ENCODE measurements at places on chromosomes 13 and 19. TPM values are rescaled to one million over a fixed set of nuclear protein-coding genes. Genes with fewer than 3 reads are reported as not detected.
A peak's percentile ranks its signal among the peaks of the same experiment; 100 is the strongest.

GRCh38 chr19:10748927-10749434 is 31.1 kb downstream of the DNM2 start:
- DNase-seq: no peak

DNA sequence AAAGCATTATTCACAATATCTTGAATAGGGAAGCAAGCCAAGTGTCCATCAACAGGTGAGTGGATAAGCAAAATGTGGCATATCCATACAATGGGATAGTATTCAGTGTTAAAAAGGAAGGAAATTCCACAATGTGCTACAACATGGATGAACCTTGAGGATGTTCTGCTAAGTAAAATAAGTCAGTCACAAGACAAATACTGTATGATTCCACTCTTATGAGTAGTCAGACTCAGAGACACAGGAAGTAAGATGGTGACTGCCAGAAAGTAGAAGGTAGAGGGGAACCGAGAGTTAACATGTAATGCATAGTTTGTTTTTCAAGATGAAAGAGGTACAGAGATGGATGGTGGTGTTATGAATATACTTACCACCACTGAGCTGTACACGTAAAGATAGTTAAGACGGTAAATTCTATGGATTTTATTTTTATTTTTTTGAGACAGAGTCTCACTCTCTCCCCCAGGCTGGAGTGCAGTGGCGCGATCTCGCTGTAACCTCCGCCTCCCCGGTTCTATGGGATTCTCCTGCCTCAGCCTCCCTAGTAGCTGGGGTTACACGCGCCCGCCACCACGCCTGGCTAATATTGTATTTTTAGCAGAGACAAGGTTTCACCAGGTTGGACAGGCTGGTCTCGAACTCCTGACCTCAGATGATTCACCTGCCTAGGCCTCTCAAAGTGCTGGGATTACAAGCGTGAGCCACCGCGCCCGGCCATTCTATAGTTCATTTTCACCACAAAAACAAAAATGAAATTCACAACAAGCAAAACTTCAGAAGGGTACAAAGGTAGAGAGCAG is 1.0 kb upstream of the CHAMP1 start:
- no peak for DNase-seq

DNA sequence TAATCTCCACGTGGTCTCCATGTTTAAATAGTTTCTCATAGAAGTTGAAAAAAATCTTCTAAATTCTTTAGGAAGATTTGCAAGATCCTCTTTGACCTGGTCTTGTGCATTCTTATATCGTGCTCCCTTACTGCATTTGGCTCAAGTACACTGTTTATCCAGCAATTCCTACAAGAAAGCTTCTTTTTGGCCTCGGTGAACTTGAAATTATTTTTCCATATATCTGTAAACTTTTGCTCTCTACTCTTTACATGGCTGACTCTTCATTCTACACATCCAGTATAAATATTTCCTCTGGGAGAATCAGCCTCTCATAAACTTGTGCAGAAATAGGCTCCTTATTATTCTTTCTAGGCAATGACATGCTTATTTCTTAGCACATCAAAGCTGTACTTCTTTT is 1457.9 kb upstream of the PRR20A start:
- DNase-seq: no peak

DNA sequence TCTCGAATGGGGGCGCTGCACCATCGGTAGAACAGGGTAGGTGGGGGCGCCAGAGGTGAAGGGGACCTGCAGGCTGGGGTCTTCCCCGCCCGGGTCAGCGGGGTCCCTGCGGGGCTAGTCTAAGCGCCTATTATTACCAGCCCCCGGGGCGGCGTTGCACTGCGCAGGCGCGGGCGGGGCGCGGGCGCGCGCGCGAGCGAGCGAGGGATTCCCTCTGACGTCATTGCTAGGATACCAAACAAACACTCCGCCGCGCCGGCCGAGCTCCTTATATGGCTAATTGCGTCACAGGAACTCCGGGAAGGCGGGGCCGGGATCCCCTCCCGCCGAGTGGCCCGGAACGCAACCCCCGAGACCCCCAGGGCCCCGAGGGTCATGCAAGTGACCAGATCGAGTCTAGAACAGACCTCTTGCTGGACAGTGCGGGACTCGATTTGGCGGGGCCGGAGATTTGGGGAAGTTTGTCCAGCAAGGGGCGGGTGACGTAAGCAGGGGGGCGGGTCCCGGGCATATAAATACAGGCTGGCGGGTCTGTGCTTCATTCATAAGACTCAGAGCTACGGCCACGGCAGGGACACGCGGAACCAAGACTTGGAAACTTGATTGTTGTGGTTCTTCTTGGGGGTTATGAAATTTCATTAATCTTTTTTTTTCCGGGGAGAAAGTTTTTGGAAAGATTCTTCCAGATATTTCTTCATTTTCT is at the start of gene FOSB:
FOSB (plus strand) TSS at position 541 of the 703 bp plus-strand sequence. CDS start 591 bp downstream, outside the sequence.
- DNase-seq: peak; percentile 94

The SYT5 gene
- total RNA-seq: 0.37 TPM

- DNase-seq: no peak
Measured at GRCh38 chr19:3443840-3444694, 36.3 kb downstream of the SMIM24 start.
